ENCODE measurements at places on chromosomes 2 and 18. TPM values are rescaled to one million over a fixed set of nuclear protein-coding genes. Genes with fewer than 3 reads are reported as not detected.

The FAP gene
- total RNA-seq = 207 TPM

The BBS5 gene
- 5.6 TPM for total RNA-seq

The IL1RN gene
- total RNA-seq = not detected

DNA sequence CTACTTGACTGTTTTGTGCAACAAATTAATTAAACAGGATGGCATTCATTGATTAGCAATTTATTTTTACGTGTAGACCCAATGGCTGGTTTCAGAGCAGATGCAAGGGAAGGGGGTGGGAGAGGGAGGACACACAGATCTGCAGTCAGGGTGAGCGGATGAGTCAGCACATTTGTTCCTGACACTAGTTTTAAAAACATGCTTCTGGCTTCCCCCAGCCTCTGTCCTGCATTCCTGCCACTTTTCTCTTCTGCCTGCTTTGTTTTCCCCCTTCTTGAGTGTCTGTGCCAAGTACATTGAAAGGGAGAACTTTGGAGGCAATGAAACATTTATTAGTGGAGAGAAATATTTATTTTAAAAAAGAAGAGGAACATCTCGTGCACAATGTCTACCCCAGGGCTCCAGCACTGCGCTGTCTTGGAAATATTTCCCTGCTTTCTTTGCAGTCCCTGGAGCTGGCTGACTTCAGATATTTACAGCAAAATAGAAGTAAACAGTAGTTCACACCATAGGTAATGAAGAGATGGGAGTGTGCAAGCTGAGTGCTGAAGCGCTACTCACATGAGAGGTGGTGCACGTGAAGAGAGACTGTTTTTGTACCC is 52.2 kb downstream of the NRP2 start:
- peak; percentile 88 for DNase-seq

- peak; percentile 88 for DNase-seq
Measured at GRCh38 chr18:363301-364085, 95.6 kb upstream of the THOC1 start.

DNA sequence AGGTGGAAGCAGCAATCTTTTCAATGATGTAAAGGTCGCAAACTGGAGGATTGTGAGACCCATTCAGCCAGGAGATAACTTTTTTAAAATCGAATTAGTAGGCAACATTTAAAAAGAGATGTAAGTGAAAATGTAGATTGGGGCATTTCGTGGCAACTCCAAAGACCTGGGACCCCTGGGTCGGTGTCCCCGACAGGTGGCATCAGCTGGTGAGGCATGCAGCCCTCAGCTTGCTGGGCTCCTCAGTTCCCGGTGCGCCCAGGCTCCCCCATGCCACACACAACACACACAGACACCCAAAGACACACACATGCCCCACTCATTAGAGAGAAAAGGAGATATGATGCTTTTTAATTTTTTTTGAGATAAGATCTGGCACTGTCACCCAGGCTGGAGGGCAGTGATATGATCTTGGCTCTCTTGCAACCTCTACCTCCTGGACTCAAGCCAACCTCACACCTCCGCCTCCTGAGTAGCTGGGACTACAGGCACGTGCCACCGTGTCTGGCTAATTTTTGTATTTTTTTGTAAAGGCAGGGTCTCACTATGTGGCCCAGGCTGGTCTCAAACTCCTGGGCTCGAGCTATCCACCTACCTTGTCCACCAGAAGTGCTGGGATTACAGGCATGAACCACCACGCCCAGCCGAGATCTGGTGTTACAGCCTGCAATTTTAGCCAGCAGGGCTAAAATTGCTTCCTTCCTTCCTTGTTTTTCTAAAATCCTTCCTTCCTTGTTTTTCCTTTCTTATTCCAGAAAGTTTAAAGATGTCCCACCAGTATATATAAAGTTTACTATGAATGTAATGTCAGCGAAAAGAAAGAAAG is 122.6 kb upstream of the EPAS1 start:
- DNase-seq = no peak

GRCh38 chr2:156338578-156338977 is 6.1 kb upstream of the NR4A2 start:
- DNase-seq = no peak

GRCh38 chr2:53353135-53354114 is 414.2 kb upstream of the CHAC2 start:
- peak; percentile 85 for DNase-seq

DNA sequence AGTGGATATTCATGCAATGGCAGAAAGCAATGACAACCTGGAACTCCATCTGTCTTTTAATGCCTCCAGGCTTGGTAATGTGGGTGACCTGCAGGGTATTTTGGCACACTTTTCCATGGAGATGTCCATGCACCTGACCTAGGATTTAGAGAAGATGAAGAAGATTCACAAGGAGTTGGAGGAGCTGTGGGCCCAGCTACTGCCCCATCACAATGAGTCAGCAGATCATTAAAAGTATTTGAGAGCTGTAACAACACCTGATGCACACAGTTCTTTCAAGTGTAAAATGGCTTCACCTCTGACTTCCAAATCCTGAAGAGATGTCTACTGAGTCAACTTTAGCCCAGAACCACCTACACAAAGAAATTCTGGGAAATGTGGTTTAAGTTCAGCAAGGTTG is 22.1 kb upstream of the OSR1 start:
- no peak for DNase-seq

DNA sequence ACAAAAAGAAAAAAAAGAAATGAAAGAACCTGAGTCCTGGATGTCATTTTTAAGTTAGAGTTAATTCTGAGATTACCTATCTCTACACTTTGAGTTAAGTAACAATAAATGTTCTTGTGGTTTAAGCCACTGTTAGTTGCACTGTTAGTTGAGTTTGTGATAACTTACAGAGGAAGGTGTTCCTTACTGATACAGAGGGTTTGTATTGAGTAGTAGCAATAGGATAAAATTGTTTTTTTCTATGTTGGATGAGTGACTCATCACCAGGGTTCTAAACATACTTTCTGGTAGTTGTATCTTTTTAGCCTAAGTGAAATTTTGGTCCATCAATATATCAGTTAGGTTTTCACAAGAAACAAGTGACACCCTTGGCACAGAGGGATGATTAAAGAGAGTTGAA is 4.0 kb upstream of the LCLAT1 start:
- no peak for DNase-seq

DNA sequence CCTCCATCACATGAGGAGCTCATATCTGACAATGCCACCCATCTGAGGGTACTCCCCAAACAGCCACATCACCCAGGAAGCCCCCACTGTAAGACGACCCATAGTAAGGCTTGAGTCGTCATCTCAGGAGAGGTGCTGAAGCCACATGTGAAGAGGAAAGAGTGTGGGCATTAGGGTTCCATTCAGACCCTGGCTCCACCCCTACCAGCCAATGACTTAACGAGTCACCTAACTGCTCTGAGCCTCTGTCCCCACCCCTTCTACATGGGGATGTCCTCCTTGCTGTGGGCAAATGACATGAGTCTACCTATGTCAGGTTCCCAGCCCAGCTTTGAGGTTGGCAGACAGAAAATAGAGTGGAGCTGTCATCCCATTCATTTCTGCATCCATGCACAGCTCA is 46.3 kb downstream of the C1QL2 start:
- DNase-seq = no peak

DNA sequence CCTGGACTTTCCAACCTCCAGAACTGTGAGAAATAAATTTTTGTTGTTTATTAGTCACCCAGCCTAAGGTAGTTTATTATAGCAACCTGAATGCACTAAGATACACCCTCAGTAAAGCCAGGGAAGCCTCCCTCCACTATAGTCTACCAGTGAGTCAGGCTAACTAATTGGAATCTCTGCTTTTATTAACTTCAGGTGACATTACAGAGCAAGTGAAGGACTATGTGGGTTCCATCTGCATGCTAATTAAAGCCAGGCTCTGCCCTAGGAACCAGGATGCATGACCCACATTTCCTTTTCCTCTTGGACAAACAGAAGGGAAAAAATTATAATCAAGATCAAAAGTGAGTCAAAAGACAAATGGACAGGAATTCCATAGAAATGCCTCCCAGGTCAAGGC is 56.1 kb downstream of the ZC3H8 start:
- no peak for DNase-seq

DNA sequence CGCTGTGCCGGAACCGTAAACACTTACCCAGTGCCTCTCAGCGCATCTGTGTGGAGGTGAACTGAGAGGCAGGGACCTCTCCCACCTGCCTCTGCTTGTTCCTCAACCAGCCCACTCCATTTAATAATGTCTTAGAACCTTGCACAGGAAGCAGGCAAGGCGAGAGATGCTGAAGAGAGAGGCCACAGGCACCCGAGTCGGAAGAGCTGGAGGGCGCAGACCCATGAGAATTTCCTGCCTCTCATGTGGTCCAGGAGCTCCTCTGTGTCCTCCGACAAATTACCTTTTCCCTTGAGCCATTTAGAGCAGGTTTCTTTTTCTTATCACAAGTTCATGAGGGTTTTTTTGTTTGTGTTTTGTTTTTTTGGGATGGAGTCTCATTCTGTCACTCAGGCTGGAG is 4.9 kb upstream of the RFX8 start:
- no peak for DNase-seq
